Ureter (tissue), 1 donor: ENCODE measurements at places on chromosomes 3 and 15. TPM values are rescaled to one million over a fixed set of nuclear protein-coding genes. Genes with fewer than 3 reads are reported as not detected.

DNA sequence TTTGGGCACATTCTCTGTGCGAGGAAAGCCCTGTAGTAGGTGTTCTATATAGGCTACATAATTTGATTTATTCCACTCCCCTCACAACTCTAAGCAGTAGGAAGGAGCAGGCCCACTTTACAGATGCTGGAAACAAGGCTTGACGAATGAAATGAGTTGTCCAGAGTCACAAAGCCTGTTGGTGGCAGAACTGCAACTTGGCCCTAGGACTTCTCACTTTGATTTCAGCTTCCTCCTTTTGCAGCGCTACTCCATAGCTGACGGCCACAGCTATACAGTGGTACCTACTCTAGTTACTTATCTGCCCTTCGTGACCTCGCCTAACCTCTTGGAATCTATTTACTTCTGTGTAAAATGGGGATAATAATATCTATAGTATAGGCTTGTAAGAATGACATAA, 2.5 kb upstream of the IRAK2 start:
- DNase-seq, result no peak

PLCB2 gene
- total RNA-seq, result 26.9 TPM

DNA sequence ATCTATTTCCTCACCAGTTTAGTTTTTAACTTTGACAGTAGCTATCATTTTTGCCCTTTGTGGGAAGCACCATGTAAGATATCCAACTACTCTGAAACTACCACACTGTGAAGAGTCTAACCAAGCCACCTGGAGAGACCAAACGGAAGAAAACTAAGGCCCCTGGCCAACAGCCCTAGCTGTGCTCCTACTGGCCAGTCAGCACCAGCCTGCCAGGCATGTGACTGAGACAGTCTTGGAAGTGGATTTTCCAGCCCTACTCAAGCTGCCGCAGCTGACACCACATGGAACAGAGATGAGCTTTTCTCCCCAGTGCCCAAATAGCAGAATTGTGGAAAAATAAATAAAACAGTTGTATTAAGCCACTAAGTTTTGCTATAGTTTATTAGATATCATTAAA, 2.9 kb upstream of the TBC1D5 start:
- no peak for DNase-seq

DNA sequence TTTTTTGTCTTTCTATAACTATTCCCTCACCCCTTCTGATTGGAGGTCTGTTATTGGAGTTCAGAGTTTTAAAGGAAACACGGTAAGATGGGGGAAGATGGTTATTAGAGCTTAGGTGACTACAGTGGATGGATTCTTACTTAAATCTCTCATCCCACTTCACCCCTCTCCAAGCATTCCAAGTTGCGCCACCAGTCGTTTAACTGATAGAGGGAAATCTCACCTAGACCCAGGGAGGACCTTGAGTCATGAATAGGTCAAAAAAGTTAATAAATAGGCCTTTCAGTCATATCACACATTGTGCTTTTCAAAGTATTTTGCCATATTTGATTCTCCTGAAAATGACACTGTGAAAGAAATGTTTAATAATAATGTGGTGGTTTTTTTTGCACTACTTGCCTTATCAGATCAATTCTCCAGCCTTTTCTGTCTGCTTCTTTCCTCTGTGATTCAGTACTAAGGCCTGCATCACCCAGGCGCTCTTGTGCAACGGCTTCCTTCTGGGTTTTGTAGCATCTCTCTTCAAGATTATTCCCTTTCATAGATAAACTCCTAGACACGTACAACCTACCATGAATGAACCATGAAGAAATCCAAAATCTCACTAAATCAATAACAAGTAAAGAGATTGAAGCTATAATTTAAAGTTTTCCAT, 100.4 kb upstream of the TGFBR2 start:
- no peak for DNase-seq

DNA sequence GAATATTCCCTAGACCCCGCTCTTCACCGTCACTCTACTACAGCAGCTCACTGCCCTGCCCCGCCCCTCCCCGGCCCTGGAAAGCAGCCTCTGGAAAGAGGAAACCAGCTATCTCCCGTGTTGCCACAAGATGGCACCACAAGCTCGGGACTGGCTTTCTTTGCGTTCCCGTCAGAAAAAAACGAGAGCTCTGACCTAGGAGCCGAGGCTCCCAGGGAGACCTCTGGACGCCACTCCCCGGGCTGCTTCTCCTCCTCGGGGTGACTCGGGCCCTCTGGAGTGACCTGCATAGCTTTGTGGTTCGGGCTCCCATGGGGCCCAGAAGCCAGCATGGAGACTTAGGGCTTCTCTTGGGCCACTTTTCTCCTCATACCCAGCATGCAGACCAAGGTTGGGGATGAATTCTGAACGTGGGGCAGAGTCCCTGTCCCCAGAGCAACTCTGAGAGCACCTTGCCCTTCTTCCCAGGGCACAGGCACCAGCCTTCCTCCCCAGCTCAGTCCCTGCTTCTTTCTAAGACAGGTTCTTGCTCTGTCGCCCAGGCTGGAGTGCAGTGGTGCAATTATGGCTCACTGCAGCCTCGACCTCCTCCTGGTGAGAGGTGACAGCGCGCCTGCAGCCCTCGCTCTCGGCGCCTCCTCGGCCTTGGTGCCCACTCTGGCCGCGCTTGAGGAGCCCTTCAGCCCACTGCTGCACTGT, 19.0 kb downstream of the STOML1 start:
- peak; percentile 87 for DNase-seq

NT5DC2 gene
- total RNA-seq, result 54.9 TPM

CCR4 gene
- 0.23 TPM for total RNA-seq

ALDH1A2 gene
- total RNA-seq, result 72.7 TPM

DNA sequence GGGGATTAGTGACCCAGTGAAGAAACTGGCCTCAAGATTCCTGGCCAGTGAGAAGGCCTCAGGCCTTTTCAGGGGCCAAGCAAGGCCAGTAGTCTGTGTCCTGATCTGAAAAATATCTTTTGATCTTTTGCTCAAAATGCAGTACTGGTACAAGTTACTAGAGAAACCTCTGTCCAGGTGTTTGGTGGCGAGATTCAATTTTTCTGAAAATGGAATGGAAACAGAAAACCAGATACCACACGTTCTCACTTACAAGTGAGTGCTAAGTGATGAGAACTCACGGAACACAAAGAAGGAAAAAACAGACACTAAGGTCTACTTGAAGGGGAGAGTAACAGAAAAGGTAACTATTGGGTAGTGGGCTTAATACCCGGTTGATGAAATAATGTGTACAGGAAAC, 463.4 kb downstream of the ZIC1 start:
- no peak for DNase-seq

- no peak for DNase-seq
Measured at GRCh38 chr3:192642651-192643050, 84.7 kb downstream of the FGF12 start.

DNA sequence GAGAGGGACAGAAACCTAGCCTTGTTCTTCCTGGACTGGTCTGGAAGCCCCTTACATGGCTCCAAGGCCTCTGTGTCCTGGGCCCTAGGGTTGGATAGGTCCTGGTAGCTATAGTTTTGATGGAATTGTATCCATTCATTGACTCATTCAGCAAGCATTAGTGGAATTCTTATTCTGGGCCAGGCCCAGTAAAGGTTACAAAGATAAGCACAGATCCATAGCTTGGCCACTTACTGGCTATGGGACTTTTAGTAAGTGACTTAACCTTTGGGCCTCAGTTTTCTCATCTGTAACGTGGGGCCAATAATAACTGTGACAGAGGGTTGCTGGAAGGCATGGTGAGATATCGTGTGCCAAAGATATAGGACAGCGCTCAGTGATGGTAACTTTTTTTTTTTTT, 13.6 kb upstream of the DAG1 start:
- DNase-seq, result no peak

GRCh38 chr15:74318376-74319137, 48.9 kb downstream of the CYP11A1 start:
- DNase-seq, result no peak

DNA sequence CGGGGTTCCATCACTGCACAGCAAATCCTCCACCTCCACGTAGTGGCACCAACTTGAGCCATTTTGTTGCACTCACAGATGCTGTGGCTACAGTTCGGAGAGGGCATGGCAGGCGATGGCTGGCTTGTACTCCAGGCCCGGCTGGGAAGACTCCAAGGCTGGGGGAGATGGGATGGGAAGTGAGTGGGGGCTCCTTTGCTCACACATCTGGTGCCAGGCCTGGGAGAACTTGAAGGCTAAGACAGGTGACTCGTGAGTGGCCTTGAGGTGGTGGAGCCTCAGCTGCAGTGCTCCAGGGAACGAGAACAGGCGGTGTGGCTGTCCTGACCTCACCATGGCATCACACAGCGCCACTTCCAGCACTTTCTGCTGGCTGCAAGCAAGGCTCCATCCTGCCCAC, 87.9 kb downstream of the PLXNA1 start:
- no peak for DNase-seq

DNA sequence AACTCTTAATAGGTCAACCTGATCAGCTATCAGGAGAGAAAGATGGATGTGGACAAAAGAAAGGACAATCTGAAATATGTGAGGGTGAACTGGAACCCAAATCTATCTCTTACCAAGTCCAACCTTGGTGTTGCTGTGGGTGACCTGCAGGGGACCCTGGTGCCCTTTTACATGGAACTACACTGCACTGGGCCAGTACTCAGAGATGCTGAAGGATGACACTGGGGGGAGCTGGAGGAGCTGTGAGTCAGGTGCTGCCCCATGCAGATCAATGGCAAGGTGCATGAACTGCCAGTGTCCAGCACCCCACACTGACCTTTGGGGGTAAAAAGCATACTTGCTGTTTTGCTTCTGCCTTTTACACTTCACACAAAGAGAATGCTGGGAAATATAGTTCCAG, 55.6 kb upstream of the TBC1D5 start:
- no peak for DNase-seq

DNA sequence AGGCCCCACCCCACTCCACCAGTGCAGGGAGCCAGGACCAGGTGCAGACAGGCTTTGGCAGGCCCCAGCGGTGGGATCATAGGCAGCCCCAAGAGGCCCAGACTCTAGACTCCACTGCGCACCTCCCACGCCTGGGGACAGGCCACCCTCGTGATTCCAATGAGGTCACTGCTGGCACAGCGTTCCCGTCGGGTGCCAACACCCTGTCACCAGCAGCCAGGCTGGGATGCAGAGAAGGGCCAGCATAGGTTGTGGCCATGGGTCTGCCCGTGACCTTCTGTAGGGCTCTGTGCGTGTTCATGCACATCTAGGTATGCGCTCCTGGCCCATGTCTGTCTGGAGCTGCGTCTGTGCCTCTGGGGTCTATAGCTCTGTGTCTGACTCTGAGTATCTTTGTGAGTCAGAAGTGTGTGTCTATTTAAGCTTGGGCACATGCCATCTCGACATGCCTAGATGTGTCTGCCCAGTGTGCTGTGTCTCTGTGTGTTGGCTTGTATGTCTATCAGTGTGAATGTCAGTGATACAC, 13.0 kb downstream of the VIPR1 start:
- DNase-seq, result peak; percentile 70

- DNase-seq, result no peak
Measured at GRCh38 chr3:104521606-104522336, 844.9 kb upstream of the ALCAM start.

- no peak for DNase-seq
Measured at GRCh38 chr15:81064253-81064652, 63.5 kb downstream of the TLNRD1 start.

DNA sequence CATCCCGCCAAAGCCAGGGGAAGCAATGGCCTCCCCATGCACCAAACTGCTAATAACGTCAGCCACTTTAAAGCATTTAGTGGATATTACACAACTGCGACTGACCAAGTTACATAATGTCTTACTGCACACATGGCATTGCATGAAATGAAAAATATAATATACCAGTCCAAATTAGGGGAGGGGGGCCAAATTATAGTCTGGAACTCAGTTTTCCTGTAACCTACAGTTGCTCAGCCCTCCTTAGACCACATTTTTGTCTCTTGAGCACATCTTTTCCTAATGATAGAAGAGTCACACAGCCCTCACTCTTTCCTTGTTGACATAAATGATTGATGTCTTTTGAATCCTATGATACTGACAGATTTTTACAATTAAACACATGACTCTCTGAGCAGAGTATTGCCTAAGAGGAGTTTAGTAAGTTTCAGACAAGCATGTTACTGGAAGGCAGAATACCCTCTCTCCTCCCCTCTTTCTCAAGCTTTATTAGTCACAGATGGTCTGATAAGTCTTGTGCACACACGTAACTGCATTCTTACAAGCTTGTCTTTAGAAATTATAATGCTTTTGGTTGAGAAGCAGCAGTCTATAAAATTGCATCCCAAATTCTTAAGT, 1.1 kb upstream of the PLD1 start:
- DNase-seq, result no peak

GP5 gene
- total RNA-seq, result 0.21 TPM

ATP8B4 gene
- total RNA-seq, result 29.2 TPM

GRCh38 chr3:154112146-154112852, 8.9 kb upstream of the ARHGEF26 start:
- no peak for DNase-seq

DNA sequence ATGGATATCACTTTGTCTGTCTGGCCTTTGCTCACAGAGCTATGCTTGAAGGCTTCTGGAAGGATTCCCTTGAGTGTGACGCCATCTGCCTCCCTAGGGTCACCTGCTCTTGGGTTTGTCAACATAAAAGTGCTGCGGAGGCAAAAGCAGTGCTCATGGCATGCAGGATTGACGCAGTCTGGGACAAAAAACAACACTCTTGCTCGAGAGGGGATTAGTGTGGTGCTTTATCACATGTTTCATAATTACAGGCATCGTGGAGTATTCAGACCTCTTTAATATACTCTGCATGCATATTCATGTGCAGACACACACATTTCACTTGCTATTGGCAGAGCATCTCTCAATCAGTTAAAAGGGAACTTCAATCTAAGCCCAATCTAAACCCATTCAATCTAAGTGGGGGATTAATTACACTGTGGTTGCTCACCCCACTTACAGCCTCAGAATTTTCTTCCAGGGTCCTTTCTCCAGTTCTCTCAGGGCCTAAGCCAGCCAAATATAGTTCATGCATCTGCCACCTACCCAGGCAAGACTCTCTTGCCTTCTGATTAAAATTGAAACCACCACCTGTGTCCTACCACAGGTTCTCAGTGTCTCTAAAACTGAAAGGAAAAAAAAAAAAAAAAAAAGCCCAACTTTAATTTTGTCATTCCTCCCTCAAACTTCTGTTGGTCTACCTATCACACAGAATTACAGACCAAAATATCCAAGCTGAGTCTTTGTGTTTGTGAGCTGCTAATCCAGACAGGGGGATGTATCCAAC, 75.6 kb downstream of the BFSP2 start:
- DNase-seq, result no peak

FOXB1 gene
- total RNA-seq, result not detected

DNA sequence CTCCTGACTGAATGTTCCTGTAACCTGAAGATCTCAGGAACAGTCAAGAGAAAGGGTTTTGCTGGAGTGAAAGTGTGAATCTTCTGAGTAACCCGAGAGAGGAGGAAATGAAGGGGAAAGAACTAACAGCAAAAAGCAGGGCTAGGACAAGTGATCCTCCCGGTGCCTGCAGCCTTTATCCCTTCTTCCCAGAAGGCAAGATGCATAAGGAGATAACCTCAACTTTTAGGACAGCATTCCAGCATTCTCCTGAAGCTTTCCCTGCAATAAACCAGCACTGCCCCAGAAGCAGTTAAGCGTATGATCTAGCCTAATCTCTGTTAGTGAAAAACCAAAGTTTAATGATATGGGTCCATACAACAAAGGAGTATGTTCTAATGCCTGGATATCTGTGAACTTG, 298.8 kb downstream of the MEX3B start:
- no peak for DNase-seq
